ENCODE measurements at places on chromosomes 6 and 20.
A peak's percentile ranks its signal among the peaks of the same experiment; 100 is the strongest.

DNA sequence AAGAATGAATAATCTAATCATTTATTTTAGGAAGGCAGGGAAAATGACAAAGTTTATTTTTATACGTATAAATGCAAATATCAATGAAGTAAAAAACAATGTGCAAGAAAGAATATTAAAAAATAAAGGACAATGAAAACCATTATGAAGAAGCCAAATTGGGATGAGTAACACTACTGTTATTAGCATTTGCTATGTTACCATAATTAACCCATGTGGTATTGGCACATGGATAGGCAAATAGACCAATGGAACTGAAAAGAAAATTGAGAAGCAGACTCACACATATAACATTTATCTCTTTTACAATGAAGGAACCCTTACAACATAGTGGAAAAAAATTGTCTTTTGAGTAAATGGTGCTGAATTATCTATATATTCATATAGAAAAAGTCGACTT lies 214.6 kb downstream of the CLVS2 start:
- DNase-seq, result no peak

DNA sequence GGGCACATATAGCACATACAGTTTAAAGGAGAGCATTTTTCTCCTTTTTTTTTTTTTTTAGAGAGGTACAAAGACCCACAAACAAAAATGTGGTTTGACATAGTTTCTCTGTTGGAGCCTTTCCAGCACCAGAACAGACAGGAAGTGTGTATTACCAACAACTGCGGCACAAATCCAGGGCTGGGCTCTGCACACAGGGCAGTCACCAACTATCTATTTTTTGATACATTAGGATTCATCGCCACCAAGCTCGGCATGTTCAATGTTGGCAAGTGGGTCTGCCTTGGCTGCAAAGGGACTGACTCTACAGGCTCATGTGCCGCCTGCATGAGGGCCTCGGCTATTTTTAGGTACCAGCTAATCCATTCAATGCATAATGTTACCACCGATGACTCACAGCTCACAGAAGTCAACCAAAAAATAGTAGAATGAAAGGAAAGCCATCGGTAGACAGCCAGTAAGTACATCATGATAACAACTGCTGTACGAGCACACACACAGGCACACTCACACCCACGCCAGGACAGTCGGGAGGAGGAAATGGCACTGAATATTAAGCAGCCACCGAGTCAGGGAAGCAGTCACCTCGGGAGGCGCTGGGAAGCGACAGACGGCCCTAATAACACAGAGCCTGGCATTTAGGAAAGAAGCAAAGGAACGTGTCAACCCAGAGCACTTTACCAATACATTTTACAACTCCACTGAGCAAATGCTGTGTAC lies 81.6 kb downstream of the GMPR start:
- no peak for DNase-seq

GRCh38 chr6:50807035-50807434 lies 11.6 kb upstream of the TFAP2B start:
- no peak for DNase-seq

DNA sequence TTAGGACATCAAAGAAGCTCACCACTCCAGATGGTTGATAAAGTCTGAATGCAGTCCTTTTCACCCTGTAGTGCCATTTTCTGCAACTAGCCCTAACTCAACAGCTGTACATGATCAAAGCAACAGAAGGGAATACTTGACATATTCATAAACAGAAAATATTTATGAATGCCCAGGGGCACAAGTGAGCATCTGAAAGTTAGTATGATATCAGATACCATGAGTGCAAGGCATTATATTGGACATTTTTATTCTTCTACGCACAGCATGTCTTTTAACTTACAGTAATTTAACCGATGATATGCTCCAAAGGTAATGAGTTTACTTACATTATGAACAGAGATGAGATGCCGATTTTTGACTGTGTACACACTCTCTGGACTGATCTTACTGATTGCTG lies 142.0 kb downstream of the MCHR2 start:
- no peak for DNase-seq

DNA sequence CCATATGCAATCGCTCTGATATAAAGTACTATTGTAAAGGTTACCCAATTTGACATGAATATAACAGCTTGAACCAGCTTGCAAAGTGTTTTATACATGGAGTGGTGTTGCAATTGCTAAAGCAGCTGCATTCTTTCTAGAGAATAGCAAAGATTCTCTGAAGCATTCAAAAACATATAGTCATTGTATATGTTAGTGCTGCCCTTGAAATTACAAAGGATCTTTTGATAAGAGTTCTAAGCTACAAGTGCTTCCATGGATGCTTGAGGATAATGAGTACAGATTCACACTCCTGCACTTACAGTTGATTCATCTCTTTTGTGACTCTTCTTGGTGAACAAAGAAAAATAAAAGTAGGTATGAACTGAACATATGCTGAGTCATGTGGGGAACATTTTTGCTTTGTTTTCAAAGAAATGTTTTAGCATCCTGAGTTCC lies 175.7 kb downstream of the ALDH8A1 start:
- no peak for DNase-seq

DNA sequence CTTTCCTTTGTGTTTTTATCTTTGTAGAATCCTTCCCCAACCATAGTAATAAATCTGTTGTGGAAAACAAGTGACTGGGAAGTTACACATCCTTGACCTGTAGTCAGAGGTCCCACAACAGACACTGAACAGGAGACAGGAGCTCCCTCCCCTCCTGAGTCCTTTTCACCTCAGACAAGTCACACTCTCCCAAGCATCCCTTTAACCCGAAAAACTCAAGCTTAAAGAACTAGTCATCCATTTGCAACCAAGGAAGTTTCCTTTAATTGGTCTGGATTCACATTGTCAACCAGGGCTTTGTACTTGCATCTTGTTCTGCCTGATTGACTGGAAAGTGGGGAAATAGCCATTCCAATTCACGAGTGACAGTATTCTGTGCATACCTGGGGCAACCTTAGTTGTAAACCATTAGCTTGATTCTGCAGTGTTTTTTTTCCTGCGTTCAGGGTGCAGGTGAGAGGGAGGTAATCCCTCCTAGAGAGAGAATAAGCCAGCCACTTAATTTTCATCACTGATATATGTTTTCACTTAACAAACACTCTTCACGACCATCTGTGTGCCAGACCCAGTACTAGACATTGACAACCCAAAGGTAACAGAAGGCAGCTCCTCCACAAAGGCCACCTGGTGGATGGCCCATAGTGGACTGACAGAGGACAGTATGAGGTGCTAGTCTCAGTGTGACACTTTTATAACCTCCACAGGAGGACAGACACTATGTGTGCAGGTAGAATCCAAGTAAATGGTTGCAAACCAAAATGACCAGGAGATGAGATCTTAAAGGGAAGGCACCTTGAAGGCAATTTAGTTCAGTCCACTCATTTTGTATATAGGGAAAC lies 112.4 kb downstream of the SLX4IP start:
- no peak for DNase-seq

GRCh38 chr6:129647044-129647443 lies 62.9 kb downstream of the ARHGAP18 start:
- DNase-seq, result no peak

GRCh38 chr20:44154521-44155001 lies 32.4 kb downstream of the JPH2 start:
- DNase-seq, result no peak

GRCh38 chr6:27814665-27815424 lies 97.4 kb downstream of the OR2B2 start:
- peak; percentile 97 for DNase-seq

GRCh38 chr6:84575264-84575663 lies 189.1 kb downstream of the TBX18 start:
- no peak for DNase-seq

- no peak for DNase-seq
These were observed 422.6 kb upstream of the FLRT3 start for GRCh38 chr20:14759979-14760378.

DNA sequence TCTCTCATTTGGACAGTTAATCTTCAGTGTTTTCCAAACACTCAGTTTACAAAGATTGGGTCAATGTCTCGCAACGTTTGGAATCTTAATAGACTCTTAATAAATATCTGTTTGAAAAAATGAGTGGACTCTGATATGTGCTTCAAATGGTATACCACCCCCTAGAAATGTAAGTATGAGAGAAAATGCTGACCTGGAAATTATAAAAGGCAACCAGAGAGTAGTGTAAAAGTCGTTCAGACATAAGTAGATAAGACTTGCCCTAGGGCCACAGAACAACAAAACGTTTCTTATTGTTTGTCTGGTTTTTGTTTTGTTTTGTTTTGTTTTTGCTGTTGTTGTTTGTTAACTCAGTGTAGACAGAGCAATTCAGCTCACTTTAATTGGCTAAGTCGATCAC lies 97.4 kb upstream of the SPTLC3 start:
- no peak for DNase-seq

- DNase-seq, result no peak
These were observed 246.7 kb upstream of the MARCKS start for GRCh38 chr6:113610377-113610988.

GRCh38 chr6:78908621-78909020 lies 41.3 kb downstream of the IRAK1BP1 start:
- no peak for DNase-seq

DNA sequence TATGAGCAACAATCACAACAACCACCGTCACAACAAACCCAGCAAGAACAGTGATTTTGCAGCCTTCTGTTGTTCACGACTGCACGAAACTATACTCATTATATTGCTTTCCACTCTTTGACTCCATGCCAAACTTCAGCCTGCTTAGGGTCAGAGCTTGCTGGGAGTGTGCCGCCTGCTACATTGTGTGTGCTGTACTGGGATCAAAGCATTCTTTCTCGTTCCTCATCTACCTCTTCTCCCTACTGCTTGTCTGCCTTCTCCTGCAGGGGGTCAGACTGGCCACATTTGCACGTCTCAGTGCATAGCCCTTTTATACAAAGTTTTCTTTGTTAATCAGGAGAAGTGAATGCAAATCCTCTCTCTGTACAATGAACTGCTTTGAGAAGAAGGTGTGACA lies 401.6 kb upstream of the CITED2 start:
- DNase-seq, result no peak

GRCh38 chr6:130908188-130908587 lies 81.0 kb downstream of the SMLR1 start:
- DNase-seq, result no peak

- no peak for DNase-seq
These were observed 13.9 kb upstream of the CD40 start for GRCh38 chr20:46104262-46104661.

DNA sequence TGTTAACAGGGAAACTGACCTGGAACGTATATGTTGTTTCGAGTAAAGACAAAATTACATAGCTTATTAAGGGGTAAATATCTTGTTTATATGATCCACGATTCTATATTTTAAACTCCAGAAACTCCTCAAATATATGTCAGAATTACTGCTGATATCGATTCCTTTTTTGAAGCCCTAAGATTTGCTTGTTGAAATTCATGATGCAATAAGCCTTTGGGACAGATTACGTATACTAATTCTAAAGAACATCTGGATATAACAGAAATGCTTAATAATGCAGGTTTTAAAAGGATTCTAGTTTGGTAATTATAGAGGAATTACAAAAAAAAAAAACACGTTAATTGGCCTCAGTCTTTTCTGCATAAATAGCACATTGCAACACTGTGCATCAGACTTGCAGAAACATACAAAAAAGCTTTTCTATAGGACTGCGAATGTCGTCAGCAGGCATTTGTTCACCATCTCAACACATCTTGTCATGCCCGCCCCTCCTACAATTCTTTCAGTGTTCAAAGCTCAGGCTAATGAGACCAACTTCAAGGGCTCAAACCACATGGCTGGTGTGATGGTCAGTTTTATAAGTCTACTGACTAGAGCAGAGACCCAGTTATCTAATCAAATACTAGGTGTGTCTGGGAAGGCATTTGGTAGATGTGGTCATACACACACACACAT lies 74.9 kb downstream of the AGPAT4 start:
- DNase-seq, result no peak

GRCh38 chr20:4780245-4780644 lies 58.5 kb downstream of the PRND start:
- DNase-seq, result no peak

GRCh38 chr20:53004267-53004813 lies 32.2 kb downstream of the TSHZ2 start:
- DNase-seq, result no peak

DNA sequence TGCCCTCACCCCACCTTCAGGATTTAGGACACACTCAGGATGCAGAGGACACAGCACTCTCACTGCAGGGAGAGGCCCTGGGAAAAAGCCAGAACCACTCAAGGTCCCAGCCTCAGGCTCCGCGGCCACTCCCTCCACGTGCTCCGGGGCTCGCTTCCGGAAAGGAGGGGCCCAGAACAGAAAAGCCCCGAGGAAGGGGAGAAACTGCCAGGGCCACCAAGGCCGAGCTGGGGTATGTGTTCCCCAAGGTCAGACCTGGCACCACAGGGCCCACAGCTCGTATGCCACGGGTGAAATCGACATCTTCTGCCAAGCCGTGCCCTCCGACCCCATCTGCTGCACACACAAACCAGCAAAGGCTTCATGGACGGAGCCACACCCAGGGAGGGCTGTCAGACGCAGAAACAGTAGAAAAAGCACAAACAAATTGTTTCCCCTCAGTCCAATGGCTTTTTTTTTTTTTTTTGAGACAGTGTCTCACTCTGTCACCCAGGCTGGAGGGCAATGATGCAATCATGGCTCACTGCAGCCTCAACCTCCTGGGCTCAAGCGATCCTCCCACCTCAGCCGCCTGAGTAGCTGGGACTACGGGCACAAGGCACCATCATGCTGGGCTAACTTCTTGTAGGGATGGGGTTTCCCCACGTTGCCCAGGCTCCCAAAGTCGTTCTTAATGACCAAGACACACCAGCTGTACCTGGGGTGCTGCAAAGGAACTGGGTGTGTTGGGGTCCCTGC lies 33.4 kb downstream of the SLC2A4RG start:
- DNase-seq, result no peak

- DNase-seq, result no peak
These were observed 504 bp downstream of the B4GALT5 start for GRCh38 chr20:49712996-49713752.

- DNase-seq, result no peak
These were observed 186.6 kb downstream of the LY86 start for GRCh38 chr6:6775074-6775473.

DNA sequence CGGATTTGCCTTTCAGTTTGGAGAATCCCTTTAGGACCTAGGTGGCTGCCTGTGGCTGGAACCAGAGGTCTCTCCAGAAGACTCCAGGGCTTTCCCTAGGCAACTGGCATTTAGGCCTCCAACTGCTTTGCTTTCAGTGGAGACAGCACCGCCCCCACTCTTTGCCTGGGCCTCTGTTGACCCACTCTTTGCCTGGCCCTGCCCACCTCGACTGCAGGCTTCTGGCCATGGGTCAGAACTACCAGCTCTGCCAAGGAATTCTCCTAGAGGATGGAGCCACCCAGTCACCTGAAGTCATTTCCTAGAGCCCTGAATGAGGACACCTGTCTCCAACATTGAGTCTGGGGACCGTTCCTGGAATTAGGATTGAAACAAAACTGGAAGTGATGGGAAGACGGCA lies 439.0 kb upstream of the CDH4 start:
- DNase-seq, result no peak

- no peak for DNase-seq
These were observed 136.3 kb upstream of the ZNF184 start for GRCh38 chr6:27608916-27609883.

- no peak for DNase-seq
These were observed 8.6 kb upstream of the FAM110A start for GRCh38 chr20:824916-825315.

Data from forelimb muscle (tissue), 1 donor.